ENCODE measurements at places on chromosomes 7 and 10.
A peak's percentile ranks its signal among the peaks of the same experiment; 100 is the strongest.

DNA sequence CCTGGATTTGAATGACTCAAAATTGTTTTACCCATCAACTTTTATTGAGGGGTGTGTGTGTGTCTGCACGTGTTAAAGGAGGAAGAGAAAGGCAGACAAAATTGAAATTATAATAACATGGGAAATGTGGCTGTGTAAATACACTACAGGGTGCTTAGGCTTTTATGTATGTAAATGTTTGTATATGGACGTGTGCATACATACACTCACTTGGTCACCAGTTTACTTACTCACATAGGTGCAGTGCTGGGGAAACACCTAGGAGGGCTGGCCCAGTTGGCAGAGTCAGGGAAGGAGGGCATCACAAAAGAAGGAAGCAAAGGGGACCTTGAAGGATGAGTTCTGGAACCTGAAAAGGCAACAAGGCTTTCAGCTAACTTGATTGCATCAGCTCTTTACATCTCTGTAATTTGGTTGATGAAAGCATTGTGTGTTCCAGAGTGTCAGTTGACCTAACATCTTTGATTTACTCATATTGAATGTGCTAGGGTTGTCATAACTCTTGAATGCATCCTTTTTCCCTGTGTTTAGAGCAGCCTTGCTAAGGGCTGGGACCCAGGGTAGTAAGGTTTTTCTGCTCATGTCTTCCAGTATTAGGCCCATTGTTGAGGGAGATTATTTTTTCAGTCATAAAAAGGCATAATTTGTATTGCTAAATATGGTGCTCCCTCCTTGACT lies 10.2 kb downstream of the WDR11 start:
- no peak for DNase-seq

GRCh38 chr7:2299870-2300512 lies 14.2 kb downstream of the SNX8 start:
- no peak for DNase-seq

- no peak for DNase-seq
Measured at GRCh38 chr7:130912082-130912861, 178.3 kb upstream of the KLF14 start.

- DNase-seq: no peak
Measured at GRCh38 chr10:47321521-47322195, 596 bp upstream of the GDF2 start.

DNA sequence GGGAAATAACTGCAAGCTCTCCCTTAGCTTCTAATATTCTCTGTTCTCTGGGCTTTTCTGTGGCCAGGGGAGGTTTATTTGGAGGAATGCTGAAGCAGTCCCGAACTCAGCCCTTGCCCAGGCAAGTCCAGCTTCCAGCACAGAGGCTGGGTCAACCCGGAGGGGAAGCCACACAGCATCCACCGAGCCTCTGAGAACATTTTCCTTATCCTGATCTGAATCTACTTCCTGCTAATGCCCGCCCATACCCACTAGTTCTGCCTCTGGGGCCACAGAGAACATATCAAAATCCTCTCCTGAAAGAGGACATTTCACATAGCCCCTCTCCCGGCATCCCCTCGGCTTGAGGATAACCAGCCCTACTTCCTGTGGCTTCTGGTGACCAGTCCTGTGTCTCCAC lies 31.1 kb downstream of the SH3PXD2A start:
- DNase-seq: no peak

DNA sequence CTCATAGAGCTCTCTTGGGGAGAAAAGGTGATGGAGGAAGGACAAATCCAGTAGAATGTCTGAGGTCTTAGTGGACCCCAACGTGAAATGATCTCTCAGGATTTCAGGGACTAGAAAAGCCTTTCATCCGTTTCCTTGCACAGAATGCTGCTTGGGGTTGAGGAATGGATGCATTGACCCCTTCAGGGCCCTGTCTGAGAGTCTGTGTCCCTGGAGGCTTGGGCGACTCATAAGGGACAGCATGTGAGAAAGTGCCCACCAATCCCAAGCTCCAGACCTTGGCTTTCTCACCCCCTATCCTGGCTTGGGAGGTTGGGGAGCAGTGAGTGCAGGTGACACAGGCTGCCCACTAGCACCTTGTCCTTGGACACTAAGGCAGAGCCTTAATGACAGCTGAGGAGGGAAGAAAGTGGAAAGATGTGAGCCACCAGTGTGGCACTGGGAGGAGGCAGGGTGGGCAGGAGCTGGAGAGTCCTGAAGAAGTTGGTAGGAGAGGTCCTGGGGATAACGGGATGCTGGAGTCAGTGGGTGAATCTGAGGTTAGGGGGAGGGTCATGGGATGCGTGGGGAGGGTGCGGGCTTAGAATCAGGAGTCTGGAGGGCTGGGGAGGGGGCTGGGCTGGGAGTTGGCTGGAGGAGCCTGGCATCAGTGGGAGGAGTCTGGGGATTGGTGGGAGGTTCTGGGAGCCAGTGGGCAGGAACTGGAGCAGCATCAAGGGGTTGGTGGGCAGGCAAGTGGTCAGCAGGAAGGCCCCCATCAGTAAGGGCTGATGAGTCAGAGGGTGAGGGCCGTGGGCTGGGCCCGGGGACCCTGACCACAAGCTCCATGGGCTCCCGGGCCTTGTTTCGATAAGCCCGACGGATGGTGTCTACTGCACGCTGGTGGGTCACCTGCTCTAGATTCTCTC lies 8.6 kb downstream of the LZTS2 start:
- no peak for DNase-seq

GRCh38 chr7:67364441-67365017 lies 367.9 kb downstream of the TYW1 start:
- DNase-seq: no peak

- no peak for DNase-seq
Measured at GRCh38 chr10:77698267-77698931, 60.8 kb upstream of the KCNMA1 start.

- DNase-seq: no peak
Measured at GRCh38 chr7:98755138-98755898, 114.5 kb downstream of the TMEM130 start.

DNA sequence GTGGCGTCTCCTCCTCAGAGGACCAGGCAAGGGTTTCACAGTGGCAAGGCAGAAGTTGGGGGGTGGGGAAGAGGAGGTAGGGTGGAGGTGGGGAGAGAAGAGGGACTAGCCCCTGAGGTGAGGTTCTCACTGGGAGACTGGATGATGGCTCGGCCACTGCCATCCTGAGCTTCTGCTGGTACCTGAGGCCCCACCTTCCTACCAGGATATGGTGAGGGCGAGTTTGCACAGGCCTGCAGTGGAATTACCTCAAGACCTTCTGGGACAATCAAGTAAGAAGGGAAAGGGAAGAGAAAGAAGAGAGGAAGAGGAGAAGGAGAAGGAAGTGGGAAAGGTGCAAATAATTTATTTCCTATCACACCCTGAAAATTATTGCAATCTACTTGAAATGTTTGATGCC lies 111.8 kb upstream of the GDF10 start:
- no peak for DNase-seq

GRCh38 chr10:788796-789748 lies 99.6 kb upstream of the DIP2C start:
- peak; percentile 52 for DNase-seq

- peak; percentile 73 for DNase-seq
Measured at GRCh38 chr10:31603235-31604087, 284.4 kb downstream of the ZEB1 start.

- no peak for DNase-seq
Measured at GRCh38 chr7:129222064-129222463, 2.8 kb upstream of the AHCYL2 start.

DNA sequence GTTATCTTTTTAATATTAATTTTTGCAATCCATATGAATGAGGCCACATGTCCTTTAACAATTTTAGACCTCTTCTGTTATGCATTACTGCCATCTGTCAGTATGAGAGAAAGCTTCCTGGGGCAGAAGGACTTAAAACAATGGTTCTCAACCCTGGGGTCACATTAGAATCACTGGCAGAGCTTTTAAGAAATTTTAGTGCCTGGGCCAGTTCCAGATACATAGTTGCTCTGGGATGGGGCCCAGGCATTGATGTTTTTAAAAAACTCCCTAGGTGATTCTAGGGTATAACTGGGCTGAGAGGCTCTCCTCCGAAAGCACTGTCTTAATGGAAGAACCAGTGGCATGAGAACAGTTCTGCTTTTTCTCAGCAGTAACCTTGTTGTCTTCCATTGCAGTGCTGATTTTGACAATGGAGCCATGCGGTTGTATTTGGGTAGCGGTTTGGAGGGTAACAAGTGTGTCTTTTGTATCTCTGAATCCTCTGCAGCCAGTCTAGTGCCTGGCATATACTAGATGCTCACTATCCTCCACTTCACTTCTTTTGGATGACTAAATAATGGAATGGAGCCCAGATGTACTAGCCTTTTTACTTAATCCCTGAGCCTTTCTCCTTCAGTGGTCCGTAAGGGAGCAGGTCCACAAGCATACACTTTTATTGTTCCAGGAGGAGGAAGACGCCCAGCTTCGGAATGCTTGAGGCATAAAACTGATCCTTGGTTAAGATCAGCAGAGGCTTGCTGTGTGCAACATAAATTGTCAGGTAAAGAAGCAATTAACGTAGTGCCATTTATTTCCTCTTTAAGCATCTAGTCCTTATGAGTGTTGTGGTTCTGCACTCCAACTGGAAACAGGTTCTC lies 227.1 kb downstream of the AUTS2 start:
- no peak for DNase-seq

DNA sequence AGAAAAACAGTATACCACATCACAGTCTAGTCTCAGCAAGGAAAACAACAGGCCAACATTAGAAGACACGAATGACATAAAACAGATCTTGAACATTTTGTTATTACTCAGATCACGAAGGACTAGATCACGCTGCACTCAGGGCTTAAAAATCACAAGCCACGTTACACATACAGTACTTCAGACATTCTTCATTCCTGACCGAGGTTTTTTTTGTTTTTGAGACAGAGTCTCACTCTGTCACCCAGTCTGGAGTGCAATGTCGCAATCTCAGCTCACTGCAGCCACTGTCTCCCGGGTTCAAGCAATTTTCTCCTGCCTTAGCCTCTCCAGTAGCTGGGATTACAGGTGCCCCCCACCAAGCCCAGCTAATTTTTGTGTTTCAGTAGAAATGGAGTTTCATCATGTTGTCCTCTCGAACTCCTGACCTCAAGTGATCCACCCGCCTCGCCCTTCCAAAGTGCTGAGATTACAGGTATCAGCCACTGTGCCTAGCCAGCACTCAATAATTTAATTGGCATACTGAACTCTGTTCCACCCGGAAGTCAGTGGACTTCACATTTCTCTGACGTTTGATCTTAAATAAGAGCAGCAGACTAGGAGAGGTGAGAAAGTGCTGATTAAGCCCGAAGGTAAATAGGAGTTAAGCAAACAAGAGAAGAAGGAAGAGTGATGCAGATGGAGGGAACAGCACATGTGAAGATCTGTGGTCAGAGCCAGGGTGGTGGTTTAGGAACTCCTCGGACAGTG lies 3.5 kb downstream of the AIMP2 start:
- DNase-seq: no peak

- DNase-seq: no peak
Measured at GRCh38 chr7:8259586-8260222, 2.3 kb downstream of the ICA1 start.

GRCh38 chr7:557558-557881 lies 37.9 kb upstream of the PDGFA start:
- no peak for DNase-seq

GRCh38 chr7:50953303-50953702 lies 170.6 kb upstream of the GRB10 start:
- DNase-seq: no peak

GRCh38 chr10:24299578-24300260 lies 90.8 kb downstream of the KIAA1217 start:
- no peak for DNase-seq

DNA sequence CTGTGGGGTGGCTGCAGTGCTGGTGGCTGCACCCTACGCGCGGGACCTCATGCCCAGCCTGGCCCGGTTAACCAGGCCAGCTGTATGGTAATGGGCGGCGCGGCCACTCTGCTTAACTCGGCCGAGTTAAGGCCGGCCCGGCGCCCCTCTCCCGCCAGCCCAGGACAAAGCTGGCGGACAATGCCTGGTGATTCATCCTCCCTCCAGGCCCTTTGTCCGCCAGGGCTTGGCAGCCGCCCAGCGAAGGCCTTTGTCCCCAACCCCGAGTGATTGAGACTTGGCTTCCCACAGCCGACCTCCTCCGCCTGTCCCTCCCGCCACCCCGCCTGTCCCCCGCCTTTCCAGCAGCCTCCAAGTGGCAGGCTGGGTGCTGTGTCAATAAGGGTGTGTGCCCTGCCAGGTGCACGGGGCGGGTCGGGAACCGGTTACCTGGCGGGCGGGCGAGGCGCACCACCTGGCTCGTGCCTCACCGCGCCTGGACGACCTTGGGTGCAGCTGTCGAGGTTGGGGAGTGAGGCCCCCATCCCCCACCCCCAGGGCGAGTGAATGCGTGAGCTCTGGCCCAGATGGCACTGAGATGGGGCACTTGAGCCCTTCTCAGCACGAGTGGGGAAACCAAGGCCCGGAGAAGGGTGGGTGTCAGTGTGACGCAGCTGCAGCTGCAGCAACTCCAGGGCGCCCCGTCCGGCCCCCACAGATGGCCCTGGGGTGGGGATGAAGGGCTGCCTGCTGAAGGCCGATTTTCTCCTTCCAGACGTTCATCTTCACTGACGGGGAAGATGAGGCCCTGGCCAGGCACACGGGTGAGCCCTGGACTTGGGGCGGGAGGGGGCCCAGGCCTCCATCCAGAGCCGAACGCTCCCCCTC lies 4.6 kb downstream of the LFNG start:
- peak; percentile 97 for DNase-seq

DNA sequence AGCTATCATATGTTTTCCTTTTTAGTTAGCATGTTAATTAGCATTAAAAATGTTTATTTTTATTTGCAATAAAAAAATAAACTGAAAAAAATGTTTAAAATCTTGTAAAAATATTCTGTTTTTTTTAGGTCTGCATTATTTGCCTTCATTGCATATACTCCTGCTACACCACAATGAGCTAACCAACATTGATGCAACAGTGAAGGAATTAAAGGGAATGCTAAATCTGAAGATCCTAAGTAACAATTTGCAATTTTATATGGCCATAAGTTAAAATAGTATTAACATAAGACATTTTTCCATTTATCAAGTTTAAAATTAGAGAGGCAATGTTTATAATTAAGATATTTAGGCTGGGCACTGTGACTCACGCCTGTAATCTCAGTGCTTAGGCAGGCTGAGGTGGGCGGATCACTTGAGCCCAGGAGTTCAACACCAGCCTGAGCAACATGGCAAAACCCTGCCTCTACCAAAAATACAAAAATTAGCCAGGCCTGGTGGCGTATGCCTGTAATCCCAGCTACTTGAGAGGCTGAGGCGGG lies 32.2 kb downstream of the LRRC72 start:
- no peak for DNase-seq

GRCh38 chr10:73218431-73219191 lies 28.4 kb downstream of the DNAJC9 start:
- no peak for DNase-seq

- DNase-seq: no peak
Measured at GRCh38 chr10:110323503-110323902, 18.8 kb upstream of the SMNDC1 start.

GRCh38 chr10:125080296-125080695 lies 80.1 kb downstream of the CTBP2 start:
- no peak for DNase-seq
